HCT116 (cell line): ENCODE measurements at places on chromosomes 1 and 21. TPM values are rescaled to one million over a fixed set of nuclear protein-coding genes. Genes with fewer than 3 reads are reported as not detected.

GRCh38 chr1:231512147-231512698 is 16.2 kb upstream of the TSNAX start:
- peak; percentile 84 for DNase-seq

DNA sequence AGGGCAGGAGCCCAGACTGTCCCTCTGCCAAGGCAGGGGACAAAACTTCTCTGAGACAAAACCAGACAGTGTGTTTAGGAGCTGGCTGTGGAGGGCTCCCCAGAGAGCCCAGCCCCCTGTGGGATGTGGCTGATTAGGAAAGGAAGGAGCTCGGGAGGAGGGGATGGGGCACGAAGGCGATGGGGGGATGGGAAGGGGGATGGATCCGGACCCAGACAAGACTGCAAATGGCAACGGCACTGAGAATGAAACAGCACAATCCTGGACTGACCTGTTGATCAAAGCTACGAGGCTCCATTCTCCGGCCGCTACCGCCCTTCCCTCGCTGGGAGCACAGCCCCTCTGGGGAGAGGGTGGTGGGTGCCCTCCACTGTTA is 33.1 kb downstream of the FOXO6 start:
- DNase-seq: no peak

GRCh38 chr1:44894591-44894990 is 51.5 kb upstream of the PTCH2 start:
- DNase-seq: no peak

GRCh38 chr1:71413441-71414175 is 332.8 kb upstream of the ZRANB2 start:
- no peak for DNase-seq

- DNase-seq: no peak
These were observed 65.4 kb downstream of the FAM163A start for GRCh38 chr1:179808503-179808902.

DNA sequence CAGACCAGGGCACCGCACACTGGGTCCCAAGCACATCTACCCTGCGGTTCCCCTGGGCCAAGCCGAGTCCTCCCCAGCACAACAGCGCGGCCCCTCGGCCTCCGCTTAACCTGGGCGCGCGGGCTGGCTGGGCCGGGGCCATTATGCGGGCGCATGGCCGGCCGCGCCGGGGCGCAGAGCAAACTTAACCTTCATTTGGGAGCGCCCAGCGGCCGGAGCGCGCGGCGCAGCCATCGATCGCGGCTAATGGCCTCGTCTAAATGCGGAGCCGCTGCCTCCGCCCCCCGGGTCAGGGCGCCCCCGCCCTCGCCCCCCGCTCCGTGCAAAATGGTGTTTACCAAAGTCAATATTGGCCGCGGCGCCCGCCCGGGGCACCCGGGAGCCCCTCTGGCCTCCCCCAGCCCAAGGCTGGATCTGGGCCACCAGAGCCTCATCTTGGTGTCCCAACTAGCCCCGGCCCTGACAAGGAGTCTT is 272.1 kb downstream of the TRABD2B start:
- no peak for DNase-seq

DNA sequence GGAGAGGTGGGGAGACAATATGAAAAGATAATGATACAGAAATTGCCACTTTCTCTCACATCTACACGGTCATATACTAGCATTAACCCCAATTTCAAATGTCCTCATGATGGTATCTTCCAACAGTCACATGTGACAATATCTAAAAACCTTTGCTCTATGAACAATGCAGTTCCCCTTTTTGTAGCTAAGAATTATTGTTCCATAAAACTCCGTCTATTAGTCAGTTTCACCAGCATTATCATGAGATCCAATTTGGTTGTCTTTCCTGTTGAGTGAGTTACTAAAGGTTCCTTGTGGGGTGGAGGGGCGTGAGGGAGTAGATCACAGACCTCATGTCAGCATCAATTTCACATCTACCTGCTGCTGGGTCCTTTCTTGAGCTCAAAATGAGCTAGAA is 1.7 kb downstream of the TIAM1 start:
- DNase-seq: no peak

- DNase-seq: no peak
These were observed 187.3 kb upstream of the GALNT2 start for GRCh38 chr1:229879746-229880145.

DNA sequence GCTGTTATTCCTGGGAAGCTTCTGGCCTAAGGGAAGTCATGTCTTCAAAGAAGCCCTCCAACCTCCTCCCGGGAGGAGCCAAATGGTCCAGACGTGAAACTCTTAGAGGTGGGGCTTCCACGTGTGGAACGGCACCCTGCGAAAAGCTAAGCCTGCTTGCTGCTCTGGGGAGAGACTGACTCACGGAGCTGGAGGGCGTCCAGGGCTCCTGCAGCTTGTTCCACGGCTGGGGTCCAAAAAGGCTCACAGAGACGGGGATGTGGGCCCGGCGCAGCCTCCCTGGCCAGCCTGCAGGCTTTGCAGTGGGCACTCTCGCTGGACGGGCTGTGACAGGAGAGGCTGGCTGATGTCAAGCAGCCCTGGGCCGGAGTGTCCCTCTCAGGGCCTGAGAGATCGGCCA is 105.1 kb downstream of the COLGALT2 start:
- no peak for DNase-seq

- DNase-seq: peak; percentile 27
These were observed 52.4 kb upstream of the GPR157 start for GRCh38 chr1:9181176-9181906.

PLEKHA6 gene
- total RNA-seq: 13.1 TPM

KDF1 gene
- total RNA-seq: 23.0 TPM

ZNF683 gene
- not detected for total RNA-seq

HSPA6 gene
- total RNA-seq: not detected

RGS4 gene
- not detected for total RNA-seq
